HT-29 (cell line): ENCODE measurements at places on chromosomes 2 and 18. TPM values are rescaled to one million over a fixed set of nuclear protein-coding genes. Genes with fewer than 3 reads are reported as not detected.

GRCh38 chr2:128803222-128803621, 484.6 kb upstream of the HS6ST1 start:
- no peak for DNase-seq

DNA sequence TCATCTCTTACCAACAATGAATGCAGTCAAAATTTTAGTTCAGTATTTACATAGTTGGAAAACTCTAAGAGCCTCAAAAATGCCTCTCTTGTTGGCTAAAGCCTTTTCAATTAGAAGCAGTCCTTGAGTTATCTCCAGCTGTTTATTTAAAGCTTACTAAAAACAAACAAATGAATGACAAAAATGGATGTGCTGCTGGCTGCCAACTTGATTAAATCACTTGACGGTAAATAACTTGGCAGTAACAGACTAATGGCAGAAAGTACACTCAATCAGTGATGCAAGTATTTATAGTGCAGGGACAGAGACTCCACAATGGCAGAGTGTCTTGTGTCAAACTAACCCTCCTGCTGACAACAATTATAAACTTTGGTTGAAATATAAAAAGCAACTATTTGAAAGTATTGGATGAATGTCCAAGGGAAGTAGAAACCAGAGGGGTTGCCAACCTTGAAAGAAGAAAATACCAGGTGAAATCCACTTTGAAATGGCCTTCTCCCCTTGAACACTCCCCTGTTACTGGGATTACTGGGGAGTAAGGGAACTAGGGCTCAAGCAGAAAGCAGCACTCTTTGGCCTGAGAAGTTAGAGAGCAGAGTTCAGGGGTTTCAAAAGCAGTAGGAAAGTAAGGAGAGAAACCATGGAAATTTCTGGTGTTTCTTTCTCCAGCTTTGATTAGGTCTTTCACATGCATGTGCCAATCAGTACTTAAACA, 245.2 kb upstream of the SPHKAP start:
- no peak for DNase-seq

DNA sequence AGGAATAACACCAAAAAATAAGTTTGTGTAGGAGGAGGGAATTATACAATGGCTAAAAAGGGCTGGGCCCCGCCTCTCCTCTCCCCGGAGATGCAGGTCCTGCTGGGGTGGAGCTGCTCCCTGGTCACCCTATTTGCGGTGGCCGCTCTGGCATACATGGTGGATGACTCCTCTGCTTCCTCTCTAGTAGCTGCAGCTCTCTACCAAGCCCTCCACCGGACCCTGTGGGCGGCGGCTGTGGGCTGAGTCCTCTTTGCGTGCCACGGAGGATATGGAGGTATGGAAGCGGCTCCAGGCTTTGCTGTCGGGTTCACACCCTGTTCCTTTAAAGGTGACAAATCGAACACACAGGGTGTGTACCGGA, 77.1 kb upstream of the SEC11C start:
- no peak for DNase-seq

GRCh38 chr2:114925296-114926255, 483.1 kb downstream of the DPP10 start:
- no peak for DNase-seq

- no peak for DNase-seq
Observed at GRCh38 chr18:23735021-23735464, 45.8 kb downstream of the LAMA3 start.

The RNASEH1 gene
- 20.0 and 28.1 TPM in 2 replicates for total RNA-seq

DNA sequence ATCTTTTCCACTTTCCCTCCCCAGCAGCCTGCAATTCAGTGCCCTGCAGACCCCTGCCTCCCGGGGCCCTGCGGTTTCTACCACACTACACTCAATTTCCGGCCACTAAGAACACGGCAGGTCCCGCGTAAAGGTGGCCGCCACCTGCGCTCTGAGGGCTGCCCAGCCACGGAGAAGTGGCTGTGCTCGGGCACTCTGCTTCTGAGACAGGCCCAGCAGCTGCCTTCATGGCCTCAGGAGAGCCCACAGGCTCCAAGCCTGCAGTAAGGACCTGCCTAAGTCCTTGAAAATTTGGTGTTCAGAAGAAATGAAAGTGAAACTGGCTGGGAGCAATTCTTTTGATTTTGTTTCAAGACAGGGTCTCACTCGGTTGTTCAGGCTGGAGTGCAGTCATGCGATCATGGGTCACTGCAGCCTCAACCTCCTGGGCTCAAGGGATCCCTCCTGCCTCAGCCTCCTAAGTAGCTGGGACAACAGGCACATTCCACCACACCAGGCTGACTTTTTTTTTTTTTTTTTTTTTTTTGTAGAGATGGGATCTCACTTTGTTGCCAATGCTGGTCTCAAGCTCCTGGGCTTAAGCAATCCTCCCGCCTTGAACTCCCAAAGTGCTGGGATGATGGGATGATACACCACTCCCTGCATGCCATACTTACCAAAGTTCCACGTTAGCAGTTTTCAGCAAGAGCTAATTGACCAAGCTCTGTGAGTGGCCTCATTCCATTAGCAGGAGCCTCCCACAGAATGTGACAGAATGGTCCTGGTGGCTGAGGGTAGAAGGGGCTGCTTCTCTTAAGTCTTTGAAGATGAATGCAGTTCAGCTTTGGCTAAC, 14.6 kb upstream of the ALPP start:
- no peak for DNase-seq

- no peak for DNase-seq
Observed at GRCh38 chr18:48557640-48558174, 18.9 kb downstream of the CTIF start.

DNA sequence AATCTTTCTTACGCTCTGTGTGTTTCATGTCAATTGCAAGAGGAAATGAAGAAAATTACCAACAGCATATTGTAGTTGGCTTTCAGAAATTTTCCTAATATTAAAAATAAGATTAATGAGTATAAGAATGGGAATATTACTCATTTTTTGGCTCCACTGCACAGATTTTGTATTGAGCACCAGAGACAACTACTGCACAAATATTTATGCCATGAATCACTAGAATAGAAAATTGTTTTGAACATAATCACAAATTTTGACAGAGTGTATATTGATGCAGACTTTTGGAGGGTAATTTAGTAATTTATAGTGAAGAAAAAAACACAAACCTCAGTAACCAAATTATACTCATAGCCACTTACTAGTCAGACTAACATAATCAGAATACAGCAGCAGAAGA, 118.3 kb downstream of the DOK6 start:
- no peak for DNase-seq
